ENCODE measurements at places on chromosomes 1 and 21. TPM values are rescaled to one million over a fixed set of nuclear protein-coding genes. Genes with fewer than 3 reads are reported as not detected.

The SLC9C2 gene
- not detected for total RNA-seq

The RGS8 gene
- under 0.01 TPM for total RNA-seq

The PLEKHA6 gene
- 2.3 TPM for total RNA-seq

The KCNK1 gene
- 7.4 TPM for total RNA-seq

The GJC2 gene
- total RNA-seq: 14.8 TPM

The HNRNPR gene
- total RNA-seq: 43.7 TPM

The SARS1 gene
- 262 TPM for total RNA-seq

The AQP10 gene
- total RNA-seq: not detected

The CNTN2 gene
- total RNA-seq: not detected

The TENT5C gene
- 2.6 TPM for total RNA-seq

The DYNLT5 gene
- 0.33 TPM for total RNA-seq

The AHCTF1 gene
- 23.1 TPM for total RNA-seq

The KRTAP19-1 gene
- total RNA-seq: not detected

The TEX38 gene
- total RNA-seq: 0.29 TPM

The MMEL1 gene
- total RNA-seq: under 0.01 TPM

The WNT2B gene
- total RNA-seq: 3.2 TPM

The RBBP5 gene
- 19.7 TPM for total RNA-seq

The NOL9 gene
- 21.1 TPM for total RNA-seq

The CLCA2 gene
- total RNA-seq: 2.9 TPM

The ACTA1 gene
- not detected for total RNA-seq

The ZFP69B gene
- total RNA-seq: 2.2 TPM

The SDC3 gene
- 15.6 TPM for total RNA-seq

The C1QTNF12 gene
- 5.1 TPM for total RNA-seq
